ENCODE measurements at places on chromosomes 11 and 22. TPM values are rescaled to one million over a fixed set of nuclear protein-coding genes. Genes with fewer than 3 reads are reported as not detected.

- no peak for DNase-seq
Observed at GRCh38 chr11:71252770-71253730, 673 bp upstream of the SHANK2 start.

DNA sequence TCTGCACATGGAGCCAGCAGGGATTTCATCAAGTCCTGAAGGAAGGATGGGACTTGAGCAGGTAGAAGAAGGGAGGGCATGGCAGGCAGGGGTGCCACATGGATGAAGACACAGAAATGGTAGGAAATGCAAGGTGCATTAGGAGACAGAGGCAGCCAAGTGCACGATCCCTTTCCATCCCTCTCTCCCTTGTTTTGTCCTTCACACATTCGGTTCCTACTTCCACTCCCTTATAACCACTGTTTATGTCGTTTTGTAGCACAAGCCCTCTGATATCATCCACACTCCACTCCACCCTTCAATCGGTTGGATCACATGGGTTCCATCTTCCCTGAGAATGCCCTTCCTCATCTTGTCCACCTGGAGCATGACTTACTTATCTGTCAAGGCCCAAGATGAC is 35.2 kb downstream of the IFT27 start:
- DNase-seq = peak; percentile 4

DNA sequence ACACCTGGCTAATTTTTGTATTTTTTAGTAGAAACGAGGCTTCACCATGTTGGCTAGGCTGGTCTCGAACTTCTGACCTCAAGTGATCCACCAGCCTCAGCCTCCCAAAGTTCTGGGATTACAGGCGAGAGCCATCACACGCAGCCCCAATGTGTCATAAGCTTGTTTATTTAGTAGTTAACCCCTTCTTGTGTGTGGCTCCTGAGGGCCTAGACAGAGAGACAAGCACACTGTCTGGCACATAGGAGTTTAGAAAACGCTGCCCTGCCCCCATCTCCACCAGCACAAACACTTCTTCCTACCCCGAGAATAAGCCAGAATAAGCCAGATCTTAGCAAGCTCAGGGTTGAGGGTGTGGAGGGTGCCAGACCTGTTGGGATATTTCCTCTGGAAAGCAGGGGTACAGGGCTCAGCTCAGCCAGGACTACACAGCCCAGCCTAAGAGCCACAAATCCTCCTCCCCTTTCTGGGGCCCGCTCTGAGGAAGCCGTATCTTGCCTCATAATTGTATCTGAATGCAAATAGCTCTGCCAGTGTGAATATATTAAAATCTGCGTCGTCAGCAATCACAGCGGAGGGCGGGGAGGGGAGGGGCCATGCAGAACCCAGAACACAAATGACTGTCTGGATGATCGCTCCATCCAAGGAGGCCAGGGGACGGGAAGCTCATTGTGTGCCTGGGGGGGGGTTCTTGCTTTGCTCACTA is 247.3 kb downstream of the MN1 start:
- DNase-seq = peak; percentile 16

DNA sequence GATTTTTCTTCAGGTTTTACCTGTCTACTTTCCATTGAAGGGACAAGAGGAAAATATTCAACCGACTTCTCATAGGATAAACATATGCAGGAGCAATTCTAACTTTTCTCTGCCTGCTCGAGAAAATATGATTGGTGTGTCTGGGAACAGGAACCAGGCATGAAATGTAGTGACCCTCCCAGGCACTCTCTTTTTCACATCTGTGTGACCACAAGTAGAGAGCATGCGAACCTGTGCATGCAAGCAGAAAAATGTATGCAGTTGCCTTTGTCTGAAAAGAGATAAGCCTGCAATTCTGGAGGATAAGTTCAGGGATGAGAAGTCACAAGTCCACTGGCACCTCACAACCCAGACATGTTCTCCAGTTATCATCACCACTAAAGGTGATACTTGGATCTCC is 583.5 kb upstream of the FAT3 start:
- DNase-seq = no peak

DNA sequence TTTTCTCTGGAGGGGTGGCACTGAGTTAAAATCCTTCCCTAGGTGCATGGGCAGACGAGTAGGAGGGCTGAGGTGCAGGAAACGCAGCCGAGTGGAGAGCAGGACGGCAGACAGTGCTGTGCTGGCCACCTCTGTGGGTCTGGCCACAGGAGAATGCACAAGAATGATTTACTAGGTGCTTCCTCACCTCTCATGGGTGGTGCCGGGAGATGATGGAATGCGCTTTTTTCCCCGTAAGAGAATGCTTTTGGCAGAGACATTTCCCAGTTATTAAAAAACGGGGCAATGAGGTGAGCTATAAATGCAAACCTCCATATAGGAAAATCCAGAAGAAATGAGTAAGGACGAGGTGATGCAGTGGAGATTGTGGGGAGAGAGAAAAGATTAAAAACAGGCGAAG is 86.1 kb downstream of the ADAMTS15 start:
- DNase-seq = no peak

The KCNA4 gene
- total RNA-seq = 16.5 TPM

The SPTBN2 gene
- 65.8 TPM for total RNA-seq

The IGLL1 gene
- not detected for total RNA-seq

The GLB1L3 gene
- 0.14 TPM for total RNA-seq
